Stimulated activated CD8-positive, alpha-beta memory T cell treated with anti-CD3 and anti-CD28 coated beads, Interleukin-7, amount 100 ng/mL, for 4 hours (primary cell): ENCODE measurements at places on chromosomes 12 and 14.

DNA sequence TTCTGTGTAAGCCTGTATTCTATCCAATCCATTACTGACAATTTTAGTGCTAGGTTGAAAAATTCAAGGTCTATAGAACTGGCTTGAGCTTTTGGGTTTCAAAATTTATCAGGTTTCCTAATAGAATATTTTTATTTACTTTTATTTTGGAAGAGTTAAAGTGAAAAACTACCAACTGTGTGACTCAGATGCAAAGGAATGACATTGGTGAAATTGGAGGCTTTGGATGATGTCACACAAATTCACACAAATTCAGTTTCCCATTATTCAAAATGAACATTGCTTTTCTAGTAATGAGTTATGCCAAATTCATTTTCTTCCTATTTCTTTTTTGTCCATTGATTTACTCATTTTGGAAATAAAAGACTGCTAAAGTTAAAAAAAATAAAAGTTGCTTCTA lies 186.9 kb downstream of the ALX1 start:
- DNase-seq, result no peak

DNA sequence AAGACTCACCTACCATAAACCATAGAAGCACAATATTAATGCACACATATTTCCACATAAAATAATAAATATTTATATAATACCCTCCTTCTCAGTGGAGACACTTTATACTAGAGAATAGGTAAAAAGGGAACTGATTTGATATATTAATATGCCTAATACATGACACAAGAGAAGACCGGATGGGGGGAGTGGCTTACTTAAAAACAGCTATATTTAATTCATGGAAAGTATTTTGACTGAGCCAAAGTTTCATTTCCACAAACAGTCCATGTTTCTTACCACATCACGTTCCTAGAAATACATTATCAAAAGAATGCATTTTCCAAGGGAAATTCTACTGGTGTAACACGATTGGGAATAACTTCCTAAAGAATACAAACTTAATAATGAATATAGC lies 63.4 kb downstream of the ITPR2 start:
- no peak for DNase-seq

- no peak for DNase-seq
Measured at GRCh38 chr12:119796292-119796691, 80.8 kb downstream of the CIT start.

- DNase-seq, result no peak
Measured at GRCh38 chr12:127144770-127145169, 1122.2 kb upstream of the TMEM132C start.

GRCh38 chr12:22858849-22859570 lies 234.0 kb downstream of the ETNK1 start:
- DNase-seq, result no peak

DNA sequence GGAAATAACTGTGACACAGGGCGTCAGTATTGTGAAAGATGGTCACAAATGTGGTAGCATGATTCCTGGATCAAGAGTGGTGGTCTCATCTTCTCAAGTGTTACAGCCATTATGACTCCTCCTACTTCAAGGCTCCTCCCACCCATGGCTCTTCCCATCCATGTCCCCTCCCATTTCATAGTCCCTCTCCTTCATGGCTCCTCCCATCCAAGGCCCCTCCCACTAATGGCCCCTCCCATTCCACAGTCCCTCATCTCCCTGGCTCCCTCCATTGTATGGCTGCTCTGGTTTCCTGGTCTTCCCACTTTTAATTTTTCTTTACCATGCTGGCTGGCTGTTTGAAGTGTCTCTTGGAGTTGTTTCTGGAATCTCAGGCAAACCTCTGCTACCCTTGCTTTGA lies 1375.2 kb upstream of the TMEM132C start:
- DNase-seq, result no peak

DNA sequence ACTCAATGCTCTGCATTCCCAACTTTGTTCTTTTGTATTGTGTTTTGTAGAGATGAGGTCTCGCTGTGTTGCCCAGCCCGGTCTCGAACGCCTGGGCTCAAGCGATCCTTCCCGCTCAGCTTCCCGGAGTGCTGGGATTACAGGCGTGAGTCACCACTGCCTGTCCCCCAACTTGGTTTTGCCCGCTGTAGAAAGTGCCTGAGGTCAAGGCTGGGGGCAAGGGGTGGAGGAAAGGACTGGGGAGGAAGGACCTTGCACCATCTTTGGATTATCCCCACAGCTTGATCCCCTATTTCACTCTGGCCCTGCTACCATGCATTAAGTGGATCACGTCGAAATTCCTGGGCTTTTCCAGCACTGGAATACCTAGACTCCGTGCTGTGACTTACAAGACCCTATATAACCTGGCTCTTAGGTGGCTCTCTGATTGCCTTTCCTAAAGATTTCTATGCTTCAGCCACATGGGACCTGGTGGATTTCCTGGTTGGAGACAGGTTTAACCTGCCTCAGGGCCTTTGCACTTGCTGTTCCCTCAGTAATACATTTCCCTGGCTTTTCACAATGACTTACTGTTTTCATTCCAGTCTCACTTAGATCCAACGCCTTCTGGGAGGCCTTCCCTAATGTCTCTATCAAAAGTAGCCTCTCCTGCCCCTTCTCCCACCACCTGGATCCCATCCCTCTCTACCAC lies 608 bp upstream of the PIANP start:
- no peak for DNase-seq

GRCh38 chr12:130698106-130698505 lies 18.0 kb downstream of the RIMBP2 start:
- no peak for DNase-seq

DNA sequence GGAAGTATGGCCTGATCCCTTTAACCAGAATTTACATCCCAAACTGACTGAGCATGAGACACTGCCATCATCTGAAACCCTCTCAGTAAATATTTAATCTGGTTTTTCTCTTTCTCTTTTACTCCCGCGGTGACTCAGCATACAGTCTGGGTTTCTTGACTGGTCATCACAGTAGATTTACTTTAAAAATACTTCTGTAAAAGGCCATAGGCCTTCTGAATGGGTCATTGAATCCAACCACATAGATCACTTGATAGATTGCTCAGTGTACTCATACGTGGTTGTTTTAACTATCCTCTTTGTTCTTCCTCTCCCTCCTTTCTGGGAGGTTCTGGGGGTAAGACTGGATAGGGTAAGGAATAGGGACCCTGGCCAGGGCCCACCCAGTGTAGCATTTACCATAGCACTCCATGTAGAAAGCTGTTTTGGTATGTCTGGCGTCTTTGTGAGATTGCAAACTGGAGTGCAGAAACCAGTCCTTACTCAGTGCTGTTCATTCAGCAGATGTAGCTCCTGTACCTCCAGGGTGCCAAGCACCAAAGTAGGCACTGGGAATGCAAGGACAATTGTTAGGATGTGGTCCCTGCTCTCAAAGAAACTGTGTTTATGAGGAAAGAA lies 165.7 kb downstream of the SRGAP1 start:
- DNase-seq, result no peak

DNA sequence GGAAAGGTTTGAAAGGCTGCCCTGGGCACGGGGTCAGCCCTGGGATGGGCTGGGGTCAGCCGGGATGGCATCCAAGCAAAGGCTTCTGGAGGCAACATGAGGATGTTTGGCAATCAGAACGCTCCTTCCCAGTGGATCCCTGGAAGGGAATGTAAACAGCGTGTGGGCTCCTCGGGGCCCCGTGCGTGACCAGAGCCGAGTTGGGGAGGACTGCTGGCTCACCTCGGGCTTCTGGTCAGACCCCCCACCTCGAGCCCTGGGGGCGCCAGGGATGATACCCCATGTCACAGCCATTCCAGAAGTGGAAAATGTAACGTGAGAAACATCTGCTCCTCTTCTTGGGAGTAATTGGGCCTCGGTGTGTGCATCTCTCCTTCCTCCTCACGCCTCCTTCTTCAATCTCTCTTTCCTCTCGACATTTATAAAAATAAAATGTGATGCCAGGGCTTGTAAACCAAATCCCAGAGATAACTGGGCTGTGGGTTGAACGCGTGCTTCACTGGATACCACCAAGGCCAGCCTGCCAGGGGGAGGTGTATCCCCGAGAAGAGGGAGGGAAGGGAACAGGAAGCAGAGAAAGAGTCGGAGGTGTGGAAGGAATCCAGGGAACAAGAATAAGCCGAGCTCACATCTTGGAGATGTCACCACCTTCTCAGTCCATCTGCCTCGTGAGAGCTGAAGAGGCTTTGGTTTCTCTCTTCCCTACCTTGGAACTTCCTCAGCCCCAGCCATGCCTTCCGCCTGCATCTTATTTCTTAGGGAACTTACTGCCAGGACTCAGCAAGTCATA lies 144.8 kb downstream of the NUAK1 start:
- DNase-seq, result no peak

- DNase-seq, result no peak
Measured at GRCh38 chr14:40240245-40240859, 808.1 kb upstream of the FBXO33 start.

DNA sequence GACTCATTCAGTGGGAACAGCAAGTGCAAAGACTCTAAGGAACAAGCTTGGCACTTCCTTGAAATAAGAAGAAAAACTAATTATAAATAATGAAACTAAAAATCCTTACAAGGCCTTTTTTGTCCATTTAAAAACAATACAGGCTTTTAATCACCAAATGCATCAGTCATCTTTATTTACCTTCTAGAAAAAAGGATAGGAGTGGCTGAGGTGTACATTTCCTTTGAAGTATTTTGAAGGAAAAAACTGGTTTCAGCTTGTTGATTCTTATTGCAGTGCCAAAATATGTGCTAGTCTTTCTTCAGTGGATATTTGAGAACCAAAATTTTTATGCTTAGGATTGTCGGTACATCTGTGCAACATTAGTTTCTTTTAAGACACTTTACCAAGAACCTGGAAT lies 29.8 kb downstream of the MED21 start:
- DNase-seq, result no peak

DNA sequence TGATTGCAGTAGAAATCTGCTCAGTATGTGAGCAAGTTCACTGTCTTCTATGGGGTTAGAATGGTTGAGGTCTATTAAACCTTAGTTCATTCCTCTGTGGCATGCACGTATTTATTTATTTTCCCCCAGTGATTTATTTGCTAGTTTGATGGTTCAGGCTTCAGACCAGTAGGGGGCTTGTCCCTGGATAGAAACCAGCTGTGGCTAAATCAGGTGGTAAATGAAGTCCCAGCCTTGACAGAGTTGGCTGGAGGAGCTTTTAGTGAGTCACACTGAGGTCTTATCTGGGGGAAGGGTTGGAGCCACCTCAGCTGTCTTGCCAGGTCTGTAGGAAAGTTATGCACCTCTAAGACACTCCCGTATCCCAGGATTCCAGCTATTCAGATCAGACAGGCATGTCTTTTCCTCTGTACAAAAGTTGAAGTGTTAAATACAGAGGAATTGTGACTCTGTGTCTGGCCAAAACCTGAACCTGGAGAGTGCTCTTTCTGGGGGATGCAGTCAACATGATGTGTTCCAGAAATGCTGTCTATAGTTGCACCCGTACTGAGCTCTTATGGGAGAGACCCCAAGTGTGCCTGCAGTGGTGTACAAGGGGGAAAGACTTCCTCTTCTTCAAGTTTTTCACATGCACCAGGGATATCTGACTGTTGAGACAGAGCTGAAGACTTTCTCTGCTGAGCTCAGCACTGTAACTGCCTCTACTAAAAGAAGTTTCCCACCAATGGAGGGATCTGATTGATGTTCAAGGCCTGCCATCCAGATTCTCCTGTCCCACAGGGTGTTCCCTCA lies 1322.1 kb downstream of the TMEM121 start:
- DNase-seq, result no peak

- DNase-seq, result no peak
Measured at GRCh38 chr14:22168092-22168955, 420.7 kb downstream of the DAD1 start.

GRCh38 chr14:36556811-36557433 lies 25.5 kb downstream of the NKX2-8 start:
- no peak for DNase-seq

GRCh38 chr12:46065412-46066166 lies 75.2 kb upstream of the SCAF11 start:
- DNase-seq, result no peak

DNA sequence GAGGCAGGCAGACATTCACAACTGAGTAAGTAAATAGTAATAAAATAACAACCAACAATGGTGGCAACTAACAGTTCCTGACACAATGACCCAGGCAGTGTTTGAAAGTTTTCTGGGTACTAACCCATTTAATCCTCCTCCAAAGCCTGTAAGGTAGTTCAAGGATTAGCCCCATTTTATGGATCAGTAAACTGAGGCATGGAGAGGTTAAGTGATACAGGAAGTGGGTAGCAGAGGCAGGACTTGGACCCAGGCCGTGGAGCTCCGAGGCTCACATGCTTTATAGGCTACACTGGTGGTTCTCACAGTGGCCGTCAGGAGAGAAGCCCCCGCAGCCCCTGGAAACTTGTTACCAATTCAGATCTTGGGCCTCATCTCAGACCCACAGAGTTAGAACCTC lies 17.5 kb downstream of the CRACR2A start:
- no peak for DNase-seq

GRCh38 chr14:55077170-55078151 lies 26.0 kb downstream of the MAPK1IP1L start:
- DNase-seq, result no peak

GRCh38 chr12:78746001-78746400 lies 118.6 kb upstream of the SYT1 start:
- no peak for DNase-seq

DNA sequence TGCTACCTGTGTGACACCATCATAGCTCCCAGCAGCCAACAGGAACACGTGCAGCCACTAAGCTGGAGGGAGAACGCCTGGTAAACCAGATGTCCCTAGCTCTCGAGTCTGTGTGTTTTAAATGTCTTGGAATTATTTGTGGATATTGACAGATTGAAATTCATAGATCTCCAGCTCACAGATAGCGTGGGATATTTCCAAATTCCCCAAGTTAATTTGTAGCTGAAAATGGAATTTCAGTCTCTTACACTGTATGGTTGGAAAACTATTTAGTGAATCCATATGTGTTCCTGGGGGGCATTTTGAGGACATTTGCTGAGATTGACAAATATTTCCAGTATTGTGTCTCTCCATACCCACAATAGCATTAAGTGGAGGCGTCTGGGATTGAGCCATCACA lies 618.6 kb upstream of the TMEM132C start:
- no peak for DNase-seq
